ENCODE measurements at places on chromosomes 12 and 14.

GRCh38 chr12:56451147-56451546, 1.9 kb upstream of the TIMELESS start:
- DNase-seq, result no peak

- DNase-seq, result no peak
These were observed 37.5 kb upstream of the DDX11 start for GRCh38 chr12:31035967-31036665.

- no peak for DNase-seq
These were observed 20.6 kb downstream of the SPX start for GRCh38 chr12:21546716-21547115.

GRCh38 chr14:35632271-35632670, 98.3 kb downstream of the INSM2 start:
- DNase-seq, result no peak

DNA sequence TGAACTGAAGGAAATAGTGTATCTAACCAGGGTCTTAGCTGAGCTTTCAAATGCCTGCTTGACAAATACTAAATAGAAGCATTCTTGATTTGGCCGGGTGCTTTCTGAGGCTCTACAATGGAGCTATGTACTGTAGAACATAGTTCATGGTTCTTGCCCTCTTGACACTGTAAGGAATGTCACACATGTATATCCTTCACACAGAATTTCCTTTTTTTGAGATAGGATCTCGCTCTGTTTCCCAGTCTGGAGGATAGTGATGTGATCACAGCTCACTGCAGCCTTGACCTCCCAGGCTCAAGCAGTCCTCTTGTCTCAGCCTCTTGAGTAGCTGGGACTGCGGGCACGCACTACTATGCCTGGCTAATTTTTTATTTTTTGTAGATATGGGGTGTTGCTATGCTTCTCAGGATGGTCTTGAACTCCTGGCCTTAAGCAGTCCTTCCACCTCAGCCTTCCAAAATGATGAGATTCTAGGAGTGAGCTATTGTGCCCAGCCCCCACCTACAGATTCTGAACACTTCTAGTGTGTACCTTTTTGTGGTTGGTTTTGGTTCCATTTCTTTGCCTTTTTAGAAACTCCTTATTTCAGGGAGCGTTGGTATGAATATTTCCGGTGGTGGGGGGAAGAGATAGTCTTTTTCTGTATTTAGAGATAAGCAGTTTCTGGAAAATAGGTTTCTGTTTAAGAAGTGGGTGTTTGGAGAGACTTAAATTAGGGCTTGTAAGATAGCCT, 4.2 kb downstream of the MLXIP start:
- DNase-seq, result no peak

- DNase-seq, result no peak
These were observed 90.6 kb downstream of the VCPKMT start for GRCh38 chr14:50025776-50026175.

- no peak for DNase-seq
These were observed 969.3 kb downstream of the TMTC2 start for GRCh38 chr12:83656004-83656403.

- DNase-seq, result no peak
These were observed 48.2 kb upstream of the PLXNC1 start for GRCh38 chr12:94100211-94100627.

- DNase-seq, result no peak
These were observed 121.9 kb downstream of the SYT10 start for GRCh38 chr12:33317746-33318145.

- no peak for DNase-seq
These were observed 380.1 kb downstream of the NOVA1 start for GRCh38 chr14:26217778-26218177.

DNA sequence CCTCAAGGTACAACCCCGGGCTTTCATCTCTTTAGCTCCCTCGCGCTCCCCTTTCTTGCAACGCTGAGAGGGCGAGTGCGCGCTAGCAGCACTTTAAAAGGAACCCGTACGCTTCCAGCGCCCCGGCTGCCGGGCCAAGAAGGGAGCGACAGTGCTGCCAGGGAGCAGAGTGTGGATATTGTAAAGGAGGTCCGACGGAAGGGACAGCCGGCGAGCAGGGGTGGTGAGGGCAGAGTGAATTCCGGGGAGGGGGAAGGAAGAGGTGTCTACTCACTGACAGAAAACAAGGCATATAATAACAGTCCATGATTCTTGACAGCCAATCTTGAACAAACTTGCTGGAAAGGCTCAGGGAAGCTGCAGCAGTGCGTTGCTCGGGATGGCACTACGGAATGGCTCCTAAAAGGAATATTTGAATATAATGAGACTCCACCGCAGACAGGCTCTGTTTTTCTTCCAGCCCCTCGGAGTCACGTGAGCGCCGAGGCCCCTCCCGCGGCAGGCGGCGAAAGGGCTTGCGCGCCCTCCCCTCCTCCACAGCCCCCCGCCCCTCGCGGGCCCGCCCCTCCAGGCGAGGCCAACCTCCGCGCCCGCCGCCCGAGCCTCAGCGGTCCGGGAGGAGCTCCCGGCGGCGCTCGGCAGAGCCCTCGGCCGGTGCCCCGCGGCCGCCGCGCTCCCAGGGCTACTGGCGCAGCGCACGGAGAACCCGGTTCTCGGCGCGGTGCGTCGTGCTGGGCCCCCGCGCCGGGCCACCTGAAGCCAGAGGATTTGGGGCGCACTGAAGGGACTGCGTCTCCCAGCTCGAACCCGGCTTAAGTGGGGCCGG, 3.4 kb downstream of the BMP4 start:
- peak; percentile 75 for DNase-seq

- DNase-seq, result no peak
These were observed 26.0 kb downstream of the PELI2 start for GRCh38 chr14:56144176-56144575.

DNA sequence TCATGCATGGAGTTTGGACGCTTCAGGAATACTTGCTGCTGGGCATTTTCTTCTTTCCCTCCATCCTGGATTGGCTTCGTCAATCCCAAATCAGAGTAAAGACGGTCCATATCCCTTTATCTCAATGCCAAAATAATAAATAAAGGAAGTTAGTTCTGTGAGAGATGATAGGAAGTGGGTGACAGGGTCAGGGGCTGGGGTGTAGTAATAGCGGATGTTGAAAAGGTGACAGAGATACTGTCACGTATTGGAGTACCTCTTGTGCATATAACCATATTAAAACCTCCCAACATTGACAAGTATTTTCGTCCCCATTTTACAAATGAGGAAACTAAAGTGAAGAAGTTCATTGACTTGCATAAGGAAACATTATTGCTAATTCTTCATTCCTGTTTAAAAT, 12.4 kb downstream of the MAGOHB start:
- no peak for DNase-seq

- no peak for DNase-seq
These were observed 94.9 kb downstream of the PPM1H start for GRCh38 chr12:62839869-62840660.

DNA sequence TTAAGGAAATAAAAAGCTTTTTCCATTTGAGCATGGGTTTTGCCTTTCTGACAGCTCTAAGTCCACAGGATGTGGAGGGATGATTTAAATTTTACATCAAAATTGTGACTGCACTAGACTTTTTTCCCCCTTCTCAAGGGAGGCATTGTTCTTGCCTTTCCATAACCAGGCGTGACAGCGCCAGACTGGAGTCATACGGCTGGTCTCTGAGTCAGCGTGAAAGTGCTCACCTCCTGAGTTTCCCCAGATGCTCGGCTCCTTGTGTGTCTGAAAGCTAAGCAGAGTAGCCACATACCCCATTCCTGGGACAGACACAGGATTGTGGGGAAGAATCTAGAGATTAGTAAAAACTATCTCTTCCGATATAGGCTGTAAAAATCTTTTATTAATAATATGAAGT, 43.1 kb downstream of the SOX5 start:
- no peak for DNase-seq

GRCh38 chr12:92107621-92108131, 38.0 kb downstream of the BTG1 start:
- no peak for DNase-seq

GRCh38 chr12:105325117-105325516, 5.4 kb upstream of the C12orf75 start:
- DNase-seq, result no peak

DNA sequence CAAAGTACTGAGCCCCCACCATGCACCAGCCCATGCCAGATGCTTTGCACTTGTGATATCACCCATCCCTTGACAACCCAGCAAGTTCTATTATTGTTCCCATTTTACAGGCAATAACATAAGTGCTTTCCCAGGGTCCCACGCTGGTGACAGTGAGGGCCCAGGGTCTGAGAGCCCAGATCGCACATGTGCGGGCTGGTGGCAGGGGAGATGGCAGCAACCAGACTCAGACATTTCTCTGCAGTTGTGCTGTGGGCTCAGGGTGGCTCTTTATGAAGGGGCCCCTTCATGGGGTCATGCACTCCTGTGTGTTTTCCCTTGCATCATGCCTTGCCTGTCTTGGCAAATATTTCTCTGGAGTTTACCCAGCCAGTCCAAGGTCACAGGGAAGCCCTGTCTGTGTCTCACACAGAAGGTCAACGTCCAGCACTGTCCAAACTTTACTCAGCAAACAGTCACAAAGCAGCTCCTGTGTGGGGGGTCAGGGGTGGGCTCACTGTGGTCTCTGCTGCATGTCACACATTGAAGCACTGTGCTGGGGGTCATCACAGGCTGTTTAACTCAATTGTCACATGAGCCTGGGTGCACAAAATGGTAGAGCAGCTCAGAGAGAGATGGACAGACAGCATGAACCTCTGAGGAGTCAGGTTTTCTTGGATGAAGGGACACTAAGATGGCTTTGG, 12.7 kb downstream of the SERPINA5 start:
- DNase-seq, result no peak

DNA sequence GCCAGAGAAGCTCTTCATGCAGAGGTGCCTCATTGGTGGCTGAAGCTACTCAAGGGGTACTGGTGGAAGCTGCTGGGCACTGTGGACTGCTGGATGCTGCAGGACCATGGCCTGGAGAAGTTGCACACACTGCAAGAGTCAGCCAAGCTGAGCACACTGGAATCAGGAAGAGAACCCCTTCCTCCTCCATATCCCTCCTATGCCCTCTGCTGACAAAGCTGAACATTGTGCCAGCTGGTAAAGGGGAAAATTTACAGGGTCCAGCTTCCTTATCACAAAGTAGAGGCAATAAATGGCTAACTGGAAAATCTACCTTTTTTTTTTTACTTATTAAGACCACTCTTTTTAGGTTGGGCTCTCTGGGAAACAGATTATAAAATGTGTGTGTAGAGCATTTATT, 6.5 kb downstream of the CCDC175 start:
- no peak for DNase-seq

DNA sequence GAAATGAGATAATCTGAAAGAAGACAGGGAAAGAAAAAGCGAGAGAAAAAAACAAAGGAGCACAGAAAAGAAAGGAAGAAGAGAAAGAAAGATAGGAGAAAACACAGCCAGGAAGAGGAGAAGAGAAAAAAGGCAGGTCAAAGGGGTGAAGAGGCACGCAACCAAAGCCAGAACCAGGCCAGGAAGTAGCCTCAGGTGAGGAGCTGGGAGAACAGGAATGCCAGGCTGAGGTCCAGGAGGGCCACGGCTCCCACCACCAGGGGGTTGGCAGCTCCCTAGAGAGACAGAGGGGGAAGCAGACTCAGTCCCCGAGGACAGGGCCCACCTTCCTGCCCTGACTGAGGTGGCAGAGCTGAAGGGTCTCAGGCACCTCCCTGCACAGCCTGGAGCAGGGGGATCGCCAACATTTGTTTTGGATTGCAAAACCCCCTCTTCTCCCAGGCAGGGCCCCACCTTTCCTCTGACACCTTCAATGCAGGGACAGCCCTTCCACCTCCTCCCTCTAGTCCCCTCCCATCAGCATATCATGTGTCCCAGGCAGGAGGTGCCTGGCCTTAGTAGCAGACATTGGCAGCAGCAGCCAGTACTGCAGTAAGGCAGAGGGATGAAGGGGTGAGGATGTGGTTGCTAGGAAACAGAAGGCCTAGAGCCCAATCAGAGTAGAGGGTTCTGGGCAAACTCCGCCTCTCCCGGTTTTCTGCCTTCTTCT, 2.0 kb upstream of the AP1G2 start:
- DNase-seq, result no peak

GRCh38 chr12:56885316-56885715, 48.9 kb downstream of the SDR9C7 start:
- DNase-seq, result no peak

DNA sequence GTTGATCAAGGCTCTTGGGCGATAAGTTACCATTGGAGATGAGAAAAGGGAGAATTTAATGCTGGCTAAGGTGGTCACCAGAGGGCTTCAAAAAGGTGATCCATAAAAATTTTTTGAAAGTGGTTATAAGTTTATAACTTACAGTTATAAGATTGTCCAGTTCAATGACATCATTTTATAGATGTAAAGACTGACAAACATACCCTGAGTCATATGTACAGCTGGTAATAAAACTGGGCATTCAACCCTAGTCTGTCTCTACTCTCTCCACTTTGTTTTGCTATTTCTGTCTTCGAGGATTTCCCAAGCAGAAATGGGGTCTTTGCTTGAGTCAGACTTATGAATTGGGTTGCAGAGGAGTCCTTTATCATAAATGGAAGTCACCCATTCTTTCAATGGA, 454.0 kb downstream of the SOX5 start:
- no peak for DNase-seq

DNA sequence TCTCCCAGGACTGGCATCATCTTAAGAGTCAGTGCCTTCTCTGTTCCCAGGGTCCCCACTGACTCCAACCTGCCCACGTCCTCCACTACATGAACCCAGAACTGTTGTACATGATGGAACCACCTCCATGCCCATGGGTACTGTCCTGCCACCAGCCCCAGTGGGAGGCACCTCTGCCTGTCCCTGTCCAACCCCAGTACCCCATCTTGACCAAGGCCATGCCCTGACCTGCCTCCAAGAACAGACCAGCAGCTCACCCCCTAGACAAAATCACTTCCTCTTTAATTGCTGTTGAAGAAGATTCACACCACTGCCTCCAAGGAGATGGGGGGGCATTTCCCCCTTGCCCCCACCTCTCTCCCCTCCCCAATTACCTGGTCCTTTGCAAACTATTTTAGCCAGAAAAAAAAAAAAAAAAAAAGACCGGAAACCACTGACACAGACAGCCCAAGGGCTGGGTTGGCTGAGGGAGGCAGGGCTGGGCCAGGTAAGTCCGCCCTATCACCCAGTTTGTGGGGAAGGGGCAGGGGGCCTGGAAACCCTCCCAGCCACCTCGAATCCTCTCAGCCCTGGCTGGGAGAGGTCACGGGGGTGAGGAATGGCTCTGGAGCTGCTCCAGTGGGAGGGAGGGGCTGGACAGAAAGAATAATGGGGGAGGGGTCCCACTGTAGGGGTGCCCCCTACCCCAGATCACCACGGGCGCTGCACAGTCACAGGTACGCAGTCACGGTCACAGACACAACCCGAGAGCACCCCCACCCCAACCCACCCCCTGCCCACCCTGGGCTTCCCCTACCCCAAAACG, 13.4 kb downstream of the AGAP2 start:
- peak; percentile 13 for DNase-seq

DNA sequence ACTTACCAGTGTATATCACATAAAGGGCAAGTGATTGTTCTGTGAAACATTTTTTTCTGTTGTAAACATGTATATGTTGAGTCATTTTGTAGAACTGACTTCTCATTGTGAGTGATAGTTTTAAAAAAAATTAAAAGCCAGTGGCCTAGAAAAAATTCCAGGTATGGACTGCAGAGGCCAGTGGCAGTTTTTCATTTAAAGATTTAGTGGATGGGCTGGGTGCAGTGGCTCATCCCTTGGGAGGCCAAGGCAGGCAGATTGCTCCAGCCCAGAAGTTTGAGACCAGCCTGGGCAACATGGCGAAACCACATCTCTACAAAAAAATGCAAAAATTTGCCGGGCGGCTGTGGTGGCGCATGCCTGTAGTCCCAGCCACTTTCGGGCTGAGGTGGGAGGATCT, 84.7 kb upstream of the MDM1 start:
- DNase-seq, result no peak

- no peak for DNase-seq
These were observed 15.2 kb upstream of the CLIP1 start for GRCh38 chr12:122437656-122438121.

GRCh38 chr12:53709671-53710070, 17.6 kb downstream of the CALCOCO1 start:
- DNase-seq, result no peak
